ENCODE measurements at places on chromosomes 6 and 20. TPM values are rescaled to one million over a fixed set of nuclear protein-coding genes. Genes with fewer than 3 reads are reported as not detected.
A peak's percentile ranks its signal among the peaks of the same experiment; 100 is the strongest.

GRCh38 chr6:151514000-151514730, 20.3 kb downstream of the CCDC170 start:
- DNase-seq = no peak

GRCh38 chr6:72412709-72413044, 209.2 kb upstream of the KCNQ5 start:
- DNase-seq = no peak

GRCh38 chr20:51560550-51561307, 18.2 kb upstream of the NFATC2 start:
- peak; percentile 49 for DNase-seq

The CAPN11 gene
- polyA plus RNA-seq = not detected

DNA sequence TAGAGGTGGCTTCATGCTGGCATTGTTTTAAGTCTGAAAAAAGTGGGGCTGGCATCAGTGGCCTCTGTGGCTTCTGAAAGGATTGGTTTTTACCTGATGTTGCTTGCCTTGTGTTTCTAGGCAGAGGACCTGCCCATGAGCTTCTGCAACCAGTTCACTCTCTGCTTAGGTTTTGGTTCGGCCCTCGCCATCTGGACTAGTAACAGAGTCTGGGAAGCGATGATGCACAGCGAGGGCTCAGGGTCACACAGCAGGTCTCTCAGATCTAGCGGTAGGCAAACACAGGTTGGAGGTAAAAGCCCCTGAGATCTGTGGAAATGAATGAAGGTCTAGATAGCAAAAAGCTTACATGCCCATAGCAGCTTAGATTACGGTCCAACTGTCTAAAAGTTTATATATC, 6.8 kb upstream of the RBL1 start:
- DNase-seq = no peak

DNA sequence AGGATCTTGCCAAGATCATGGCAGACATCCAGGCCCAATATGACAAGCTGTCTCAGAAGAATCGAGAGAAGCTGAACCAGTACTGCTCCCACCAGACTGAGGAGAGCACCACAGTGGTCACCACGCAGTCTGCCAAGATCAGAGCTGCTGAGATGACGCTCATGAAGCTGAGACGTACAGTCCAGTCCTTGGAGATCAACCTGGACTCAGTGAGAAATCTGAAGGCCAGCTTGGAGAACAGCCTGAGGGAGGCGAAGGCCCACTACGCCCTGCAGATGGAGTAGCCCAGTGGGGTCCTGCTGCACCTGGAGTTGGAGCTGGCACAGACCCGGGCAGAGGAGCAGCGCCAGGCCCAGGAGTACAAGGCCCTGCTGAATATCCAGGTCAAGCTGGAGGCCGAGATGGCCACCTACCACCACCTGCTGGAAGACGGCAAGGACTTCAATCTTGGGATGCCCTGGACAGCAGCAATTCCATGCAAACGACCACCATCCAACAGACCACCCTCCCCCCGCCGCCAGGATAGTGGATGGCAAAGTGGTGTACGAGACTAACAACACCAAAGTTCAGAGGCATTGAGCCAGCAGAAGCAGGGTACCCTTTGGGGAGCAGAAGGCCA, 44.7 kb upstream of the GRM4 start:
- DNase-seq = no peak

The PAX1 gene
- not detected for polyA plus RNA-seq

GRCh38 chr20:2872459-2873009, 747 bp upstream of the PTPRA start:
- peak; percentile 66 for DNase-seq

DNA sequence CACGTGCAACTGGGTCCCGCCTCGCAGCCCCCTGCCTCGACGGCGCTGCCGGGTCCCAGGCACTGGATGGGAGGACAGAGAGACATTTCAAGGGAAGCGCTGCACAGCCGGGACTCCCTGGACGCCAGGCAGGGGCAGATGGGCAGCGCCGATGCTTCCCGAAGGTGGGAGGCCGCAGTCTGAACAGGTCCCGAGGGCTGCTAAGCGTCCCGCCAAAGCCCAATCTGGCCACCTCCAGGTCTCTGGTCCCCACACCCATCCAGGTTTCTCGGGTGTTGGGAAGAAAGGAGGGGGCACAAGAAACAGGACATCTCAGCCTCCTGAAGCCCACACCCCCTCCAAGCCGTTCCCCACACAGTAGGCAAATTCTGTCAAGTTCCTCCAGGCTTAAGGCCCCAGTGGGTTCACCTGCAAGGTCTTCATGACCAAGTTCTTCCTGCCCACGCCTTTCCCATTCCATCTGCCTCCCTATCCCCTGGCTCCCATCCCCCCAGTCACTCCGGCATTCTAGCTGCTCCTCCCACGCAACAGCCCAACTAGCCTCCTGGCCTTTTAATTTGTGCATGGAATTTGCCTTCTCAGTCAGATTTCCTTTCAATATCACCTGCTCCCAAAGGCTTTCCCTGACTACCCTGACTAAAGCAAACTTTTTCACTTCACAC, 5.4 kb upstream of the CPXM1 start:
- no peak for DNase-seq

- no peak for DNase-seq
Observed at GRCh38 chr20:20022498-20022897, 5.3 kb downstream of the NAA20 start.

DNA sequence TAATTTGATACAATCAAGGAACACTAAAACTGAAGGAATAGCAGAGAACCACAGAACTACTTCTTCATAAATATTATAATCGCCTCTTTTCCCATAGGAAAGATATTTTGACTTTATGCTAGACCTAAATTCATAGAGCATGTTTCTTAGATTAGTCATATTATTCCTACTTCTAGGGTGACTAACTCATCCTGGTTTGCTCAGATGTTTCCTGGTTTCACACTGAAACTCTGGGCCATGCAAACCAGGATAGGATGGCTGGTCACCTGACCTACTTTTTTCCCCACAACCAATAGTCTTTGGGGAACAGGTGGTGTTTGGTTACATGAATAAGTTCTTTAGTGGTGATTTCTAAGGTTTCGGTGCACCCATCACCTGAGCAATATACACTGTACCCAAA, 42.8 kb downstream of the MMS22L start:
- no peak for DNase-seq

The CTCFL gene
- not detected for polyA plus RNA-seq

The PDE10A gene
- 0.64 TPM for polyA plus RNA-seq

The PDYN gene
- polyA plus RNA-seq = 1.0 TPM

DNA sequence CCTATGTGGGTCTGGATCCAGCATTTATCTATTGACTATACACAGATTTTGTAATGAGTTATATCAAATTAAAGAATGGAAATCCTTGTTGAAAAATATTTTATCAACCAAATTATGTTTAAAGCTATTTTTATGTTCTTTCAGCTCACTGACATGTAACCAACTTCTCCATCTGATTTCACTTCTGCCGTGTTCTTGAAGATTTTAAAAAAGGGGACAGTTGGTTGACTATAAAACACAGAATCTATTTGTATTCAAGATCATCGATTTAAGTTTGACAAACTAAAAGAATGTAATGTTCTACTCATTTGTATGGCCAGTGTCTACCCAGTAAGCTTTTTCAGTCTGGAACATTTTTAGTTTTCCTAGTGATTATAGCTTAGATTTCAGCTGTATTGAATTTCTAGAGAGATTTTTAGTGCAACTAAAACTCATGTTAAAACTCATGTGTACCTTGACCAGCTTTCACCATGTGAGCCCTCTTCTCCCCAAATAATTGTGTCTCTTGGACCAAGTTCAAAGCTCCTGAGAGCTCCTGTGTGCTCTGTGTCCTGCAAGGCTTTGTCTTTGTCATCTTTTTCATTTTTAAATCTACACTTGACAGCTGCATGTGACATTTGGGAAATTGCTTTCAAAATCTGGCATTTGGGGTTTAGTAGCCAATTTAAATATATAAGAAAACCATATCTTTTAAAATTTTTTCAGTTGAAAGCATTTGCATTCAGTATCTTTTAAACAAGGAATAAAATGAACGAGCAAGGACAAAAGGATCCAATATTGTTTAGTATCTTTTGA, 118.4 kb upstream of the TIAM2 start:
- DNase-seq = no peak

- DNase-seq = peak; percentile 15
Observed at GRCh38 chr6:87637106-87637505, 47.2 kb downstream of the ORC3 start.

- peak; percentile 69 for DNase-seq
Observed at GRCh38 chr6:111417181-111417585, 65.8 kb downstream of the REV3L start.

DNA sequence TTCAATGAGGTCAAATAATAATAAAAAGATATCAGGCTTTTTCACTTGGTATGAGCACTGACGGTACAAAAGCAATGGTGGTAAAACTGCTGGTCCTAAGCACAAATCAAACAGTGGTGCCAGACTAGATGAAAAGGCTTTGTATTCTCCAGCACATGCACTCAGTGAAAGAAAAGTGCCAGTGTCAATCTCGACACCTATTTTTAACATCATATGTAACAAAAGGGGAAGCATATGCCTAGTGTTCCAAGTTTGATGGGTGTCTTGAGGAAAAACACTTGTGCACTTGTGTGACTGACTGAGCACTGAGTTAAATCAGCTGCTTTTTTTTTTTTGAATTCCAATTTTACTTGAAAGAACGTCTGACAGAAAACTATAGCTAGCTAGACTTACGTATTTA, 27.3 kb downstream of the MED23 start:
- DNase-seq = peak; percentile 57

DNA sequence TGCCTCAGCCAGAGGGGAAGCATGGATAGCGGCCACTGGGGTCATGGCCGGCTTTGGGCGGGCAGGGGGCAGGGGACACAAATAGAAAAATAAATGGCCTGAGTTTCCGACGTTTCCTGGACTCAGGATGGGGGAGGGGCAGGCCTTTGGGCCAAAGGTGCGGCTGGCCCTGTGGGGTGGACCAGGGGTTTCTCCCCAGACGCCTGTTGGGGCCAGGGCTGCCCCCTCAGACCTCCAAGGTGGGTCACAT, 6.4 kb upstream of the TCEA2 start:
- no peak for DNase-seq

The POPDC3 gene
- polyA plus RNA-seq = 8.0 TPM

DNA sequence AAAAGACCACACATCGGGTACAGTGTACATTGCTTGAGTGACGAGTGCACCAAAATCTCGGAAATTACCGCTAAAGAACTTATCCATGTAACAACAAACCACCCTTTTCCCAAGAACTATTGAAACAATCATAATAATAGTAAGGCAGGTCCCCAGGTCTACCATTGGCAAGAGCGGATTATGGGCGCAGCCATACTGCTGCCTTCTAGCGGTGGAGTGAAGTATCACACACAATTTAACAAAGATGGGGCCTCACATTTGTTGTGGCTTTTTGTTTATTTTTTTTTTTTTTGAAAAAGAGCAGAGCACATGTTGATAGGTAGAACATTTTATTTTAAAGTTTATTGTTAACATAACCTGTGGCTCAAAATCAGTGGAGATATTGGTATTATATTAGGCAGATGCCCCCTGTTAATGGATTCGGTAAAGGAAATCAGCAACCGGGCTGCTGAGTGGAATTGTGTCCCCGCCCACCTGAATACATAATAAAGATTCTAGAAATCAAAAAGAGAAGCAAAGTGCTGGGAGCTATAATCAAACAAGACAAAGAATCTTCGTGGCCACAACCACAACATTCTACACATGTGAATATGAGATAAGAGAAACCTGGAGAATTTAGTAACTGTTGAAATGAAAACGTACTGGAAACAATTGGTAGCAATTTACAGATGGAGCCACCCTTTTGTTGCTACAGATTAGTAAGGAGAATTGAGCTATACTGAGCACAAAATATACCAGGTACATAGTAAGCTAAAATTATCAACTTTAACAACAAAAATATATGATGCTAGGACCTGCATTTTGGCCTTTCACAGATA, 94.2 kb upstream of the EXOC2 start:
- no peak for DNase-seq

The VGLL2 gene
- not detected for polyA plus RNA-seq

- DNase-seq = no peak
Observed at GRCh38 chr6:23174781-23175361, 605.5 kb downstream of the HDGFL1 start.

GRCh38 chr6:81613606-81614005, 138.9 kb downstream of the TENT5A start:
- no peak for DNase-seq

The MDFI gene
- polyA plus RNA-seq = 3.8 TPM
